ENCODE measurements at places on chromosomes 2 and 18. TPM values are rescaled to one million over a fixed set of nuclear protein-coding genes. Genes with fewer than 3 reads are reported as not detected.

The SGPP2 gene
- 7.2 TPM for polyA plus RNA-seq

The PAX8 gene
- polyA plus RNA-seq, result not detected

The DAW1 gene
- not detected for polyA plus RNA-seq

The CPO gene
- polyA plus RNA-seq, result not detected

The CREG2 gene
- polyA plus RNA-seq, result 5.2 TPM

The EFR3B gene
- not detected for polyA plus RNA-seq

The PIEZO2 gene
- polyA plus RNA-seq, result not detected

The MYCN gene
- polyA plus RNA-seq, result not detected

The FSHR gene
- polyA plus RNA-seq, result not detected

The CLEC4F gene
- polyA plus RNA-seq, result not detected

The MIB1 gene
- polyA plus RNA-seq, result 7.7 TPM

The MYOM1 gene
- 0.03 TPM for polyA plus RNA-seq

The STK11IP gene
- 10.1 TPM for polyA plus RNA-seq

The RNF138 gene
- 62.1 TPM for polyA plus RNA-seq
